ENCODE measurements at places on chromosomes 6 and 20.

DNA sequence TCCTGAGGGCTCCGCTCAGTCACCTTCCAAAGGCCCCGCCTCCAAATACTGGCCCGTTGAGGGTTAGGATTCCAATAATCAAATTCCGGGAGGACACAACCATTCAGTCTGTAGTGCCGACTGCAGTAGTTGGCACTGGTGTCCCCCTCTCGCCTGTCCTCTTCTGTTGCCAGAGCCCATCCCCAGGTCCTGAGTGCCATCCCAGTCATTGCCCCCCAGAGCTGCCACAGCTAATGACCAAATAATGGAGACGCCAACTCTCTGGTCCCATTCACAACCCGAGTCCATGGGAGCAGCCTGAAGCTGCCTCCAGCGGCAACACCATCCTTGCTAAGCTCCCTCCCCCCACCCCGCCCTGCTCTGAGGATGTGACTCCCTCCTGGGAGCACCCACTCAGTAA is 115.9 kb downstream of the JPH2 start:
- no peak for DNase-seq

DNA sequence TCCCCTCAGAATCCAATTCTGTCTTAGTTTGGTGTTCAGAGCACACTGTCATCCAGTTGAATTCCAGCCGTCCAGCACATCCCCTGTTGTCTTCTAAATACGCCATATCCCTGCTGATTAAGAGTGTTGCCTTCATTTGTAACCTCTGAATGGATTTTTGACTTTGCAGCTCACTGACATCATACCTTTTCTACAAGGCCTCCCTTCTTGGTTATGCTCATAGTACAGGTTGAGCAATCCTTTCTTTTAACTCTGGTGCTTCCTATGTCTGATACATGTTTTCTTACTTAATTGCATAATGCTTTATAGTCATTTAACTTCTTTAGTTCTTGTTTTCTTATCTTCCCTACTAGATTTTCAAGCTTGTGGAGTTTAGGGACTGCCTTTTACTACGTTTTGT is 36.4 kb downstream of the XRN2 start:
- DNase-seq, result no peak

DNA sequence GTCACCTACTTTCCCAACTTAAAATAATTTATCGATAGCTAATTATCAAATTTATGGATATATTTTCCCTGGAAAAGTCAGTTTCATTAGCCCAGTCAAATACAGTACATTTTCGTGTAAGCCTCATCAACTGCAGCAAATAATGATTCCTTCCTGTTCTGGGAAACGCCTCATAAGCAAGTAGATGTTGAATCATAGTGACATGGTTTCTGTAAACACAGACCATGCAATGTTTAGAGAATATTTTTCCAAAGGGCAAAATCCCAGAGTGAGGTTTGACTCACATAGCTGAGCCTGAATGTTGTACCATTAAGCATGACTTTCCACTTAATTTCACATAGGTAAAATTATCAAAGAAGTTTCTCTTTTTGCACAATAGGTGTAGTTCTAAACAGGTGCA is 16.7 kb upstream of the VNN1 start:
- DNase-seq, result peak; percentile 66

- no peak for DNase-seq
Measured at GRCh38 chr6:166739976-166740318, 112.9 kb upstream of the RPS6KA2 start.

DNA sequence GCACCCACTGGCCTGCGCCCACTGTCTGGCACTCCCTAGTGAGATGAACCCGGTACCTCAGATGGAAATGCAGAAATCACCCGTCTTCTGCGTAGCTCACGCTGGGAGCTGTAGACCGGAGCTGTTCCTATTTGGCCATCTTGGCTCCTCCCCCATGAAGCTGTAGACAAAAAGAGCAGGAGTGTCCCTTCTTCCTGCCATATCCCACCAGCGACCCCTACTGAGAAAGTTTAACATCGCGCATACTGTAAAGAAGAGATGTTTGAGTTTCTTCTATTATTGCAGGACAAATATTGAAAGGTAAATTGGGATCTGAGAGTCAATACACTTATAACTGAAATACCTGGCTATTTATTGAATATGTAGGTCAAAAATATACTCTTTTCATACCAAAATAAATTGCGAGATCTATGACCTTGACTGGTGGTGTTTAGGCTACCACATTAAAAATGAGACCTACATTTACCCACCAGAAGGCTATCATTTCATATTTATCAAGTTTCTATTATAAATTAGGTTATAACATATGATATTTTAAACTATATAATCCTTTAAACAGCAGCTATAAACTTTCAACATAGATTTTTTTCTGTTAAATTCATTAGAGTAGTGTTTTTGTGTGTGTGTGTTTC is 586.3 kb downstream of the HTR1B start:
- DNase-seq, result no peak

DNA sequence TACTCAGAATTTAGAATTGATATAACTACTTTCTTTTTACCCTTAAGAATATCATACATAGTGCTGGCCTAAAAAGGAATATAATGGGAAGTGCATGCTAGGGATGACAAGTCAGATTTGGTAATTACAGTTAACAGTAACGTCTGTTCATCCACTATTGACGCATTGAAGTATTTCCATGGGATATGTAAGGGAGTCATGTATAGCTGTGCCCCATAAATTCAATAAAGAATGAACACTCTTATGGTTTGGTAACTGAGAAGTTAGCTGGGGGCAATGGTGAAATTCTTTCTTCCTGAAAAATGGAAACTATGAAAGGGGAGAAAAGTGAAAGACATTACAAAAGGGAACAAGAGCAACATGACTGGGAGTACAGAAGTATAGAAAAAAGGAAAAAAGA is 2.6 kb upstream of the COL19A1 start:
- no peak for DNase-seq

GRCh38 chr6:141467881-141468280 is 664.8 kb upstream of the GJE1 start:
- DNase-seq, result no peak

GRCh38 chr20:23406880-23407279 is 14.4 kb downstream of the NAPB start:
- DNase-seq, result no peak

DNA sequence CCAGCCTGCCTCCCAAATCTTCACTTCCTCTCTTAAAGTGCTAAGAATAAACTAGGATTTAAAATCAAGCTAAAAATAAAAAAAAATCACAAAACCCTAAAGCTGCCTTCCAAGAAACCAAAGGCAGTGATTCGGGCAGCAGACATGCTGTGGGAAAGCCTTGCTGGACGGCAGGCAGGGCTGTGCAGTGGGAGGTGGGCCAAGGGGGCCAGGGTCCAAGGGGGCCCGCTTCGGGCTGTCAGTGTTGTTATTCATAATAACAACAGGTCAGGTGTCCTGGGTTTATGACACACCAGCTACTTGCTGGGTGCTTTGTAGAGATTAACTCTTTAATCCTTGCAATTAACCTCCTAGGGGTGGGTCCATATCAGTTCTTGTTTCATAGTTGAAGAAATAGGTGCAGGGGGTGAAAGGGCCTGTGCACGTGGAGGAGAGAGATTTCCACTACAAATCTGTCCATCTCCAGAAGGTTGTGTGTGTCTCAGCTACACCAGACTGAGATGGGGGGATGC is 40.4 kb downstream of the CD40 start:
- DNase-seq, result no peak

DNA sequence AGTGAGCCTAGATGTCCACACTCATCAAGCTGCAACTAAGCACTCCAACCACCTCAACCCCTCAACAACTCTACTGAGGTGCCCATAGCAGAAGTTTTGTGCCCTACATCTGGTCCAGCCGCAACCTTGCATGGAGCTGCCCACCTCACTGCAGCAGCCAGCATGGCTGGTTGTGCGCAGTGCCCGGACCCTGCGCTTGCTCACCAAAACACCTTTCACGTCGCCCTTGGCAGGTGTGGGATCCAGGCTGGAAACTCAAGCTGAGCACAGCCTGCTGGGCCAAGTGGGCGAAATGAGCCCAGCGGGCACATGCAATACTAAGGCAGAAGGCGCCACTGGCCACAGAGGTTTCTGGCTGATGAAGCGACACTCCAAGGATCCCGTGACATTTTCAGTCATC is 902.4 kb downstream of the TBC1D32 start:
- no peak for DNase-seq

GRCh38 chr6:95614094-95614493 is 36.8 kb downstream of the MANEA start:
- DNase-seq, result peak; percentile 5

DNA sequence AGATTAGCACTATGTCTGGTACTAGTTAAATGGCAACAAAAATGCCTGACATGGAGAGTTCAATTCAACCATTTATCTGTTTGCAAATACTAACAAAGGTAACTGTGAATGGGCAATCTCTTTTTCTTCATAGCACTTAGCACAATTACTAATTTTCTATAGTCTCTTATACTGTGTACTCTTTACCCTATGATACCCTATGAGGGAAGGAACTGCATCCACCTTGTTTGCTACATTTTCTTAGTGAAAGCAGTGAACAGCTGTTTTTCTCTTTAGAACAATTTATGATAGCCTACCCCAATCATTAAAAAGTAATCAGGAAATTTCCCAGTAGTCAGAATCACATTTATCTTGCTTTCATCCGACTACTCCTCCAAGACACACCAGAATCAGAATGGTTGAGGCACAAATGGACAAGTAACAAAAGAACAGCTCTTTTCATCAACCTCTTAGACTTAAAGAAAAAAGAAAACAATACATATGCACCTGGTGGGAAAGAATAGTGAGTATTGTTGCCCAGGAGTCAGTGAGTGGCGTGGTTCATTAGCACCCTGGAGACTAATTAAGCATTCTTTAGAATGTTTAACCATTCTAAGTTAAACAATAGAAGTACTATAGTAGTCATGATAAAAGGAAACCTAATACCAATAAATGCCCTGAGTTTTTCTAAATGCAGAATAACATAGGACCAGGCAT is 16.7 kb downstream of the ZNF292 start:
- DNase-seq, result no peak

- DNase-seq, result no peak
Measured at GRCh38 chr6:148080315-148080714, 262.3 kb upstream of the SASH1 start.
